ENCODE measurements at places on chromosomes 2 and 18.

DNA sequence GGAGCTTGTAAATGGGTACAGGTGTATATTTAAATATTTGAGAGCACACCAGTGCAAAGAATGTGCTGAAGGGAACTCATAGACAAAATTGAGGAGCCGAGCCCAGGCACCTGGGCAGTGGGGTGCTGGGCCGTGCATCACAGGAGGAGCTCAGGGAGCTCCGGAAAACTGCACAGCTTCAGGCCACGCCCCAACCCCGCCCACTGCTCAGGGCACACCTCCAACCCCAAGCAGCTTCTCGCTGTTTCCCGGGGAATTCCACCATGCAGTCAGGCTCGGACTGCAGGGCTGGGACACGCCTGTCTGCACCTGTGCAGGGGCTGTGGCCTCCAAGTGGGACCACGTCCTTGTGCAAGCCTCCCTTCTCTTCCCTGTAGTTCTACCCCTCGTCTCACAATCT lies 243.0 kb downstream of the HDAC4 start:
- DNase-seq: no peak

DNA sequence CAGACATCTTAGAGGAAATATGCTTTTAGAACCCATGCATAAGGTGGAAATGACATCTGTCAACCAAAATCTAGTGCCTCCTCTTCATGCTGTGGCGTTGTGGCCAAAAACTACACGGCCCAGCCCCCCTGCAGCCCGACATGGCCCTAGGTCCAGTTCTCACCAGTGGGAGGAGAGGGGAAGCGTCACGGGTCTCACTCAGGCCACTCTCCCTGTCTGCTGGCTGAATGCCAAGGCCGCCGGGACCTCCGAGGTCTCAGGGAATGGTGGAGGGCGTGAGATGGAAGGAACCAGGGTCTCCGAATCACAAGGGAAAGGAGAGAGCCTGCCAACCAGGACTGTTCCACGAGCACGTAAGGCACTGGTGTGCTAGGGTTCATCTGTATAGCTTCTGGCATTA lies 361.0 kb downstream of the ANAPC1 start:
- no peak for DNase-seq

- DNase-seq: no peak
These were observed 151.5 kb downstream of the ERBB4 start for GRCh38 chr2:212387146-212387545.

DNA sequence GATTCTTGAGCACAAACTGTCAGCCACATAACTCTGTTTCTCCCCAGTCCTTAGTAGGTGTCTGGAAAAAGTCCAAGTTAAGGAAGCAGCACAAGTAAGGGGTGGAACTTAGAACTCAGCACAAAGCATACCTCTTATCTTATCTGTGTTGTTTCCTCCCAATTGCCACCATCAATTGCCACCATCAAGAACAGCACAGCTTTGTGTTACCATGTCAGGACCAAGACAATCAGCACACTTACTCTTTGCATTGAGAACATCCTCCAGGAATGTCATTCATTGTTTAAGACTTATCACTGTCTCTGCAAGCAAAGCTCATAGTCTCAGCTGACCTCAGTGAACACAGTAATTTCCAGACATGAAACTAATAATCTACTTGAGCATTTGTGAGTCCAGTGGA lies 212.7 kb upstream of the FSHR start:
- DNase-seq: no peak

DNA sequence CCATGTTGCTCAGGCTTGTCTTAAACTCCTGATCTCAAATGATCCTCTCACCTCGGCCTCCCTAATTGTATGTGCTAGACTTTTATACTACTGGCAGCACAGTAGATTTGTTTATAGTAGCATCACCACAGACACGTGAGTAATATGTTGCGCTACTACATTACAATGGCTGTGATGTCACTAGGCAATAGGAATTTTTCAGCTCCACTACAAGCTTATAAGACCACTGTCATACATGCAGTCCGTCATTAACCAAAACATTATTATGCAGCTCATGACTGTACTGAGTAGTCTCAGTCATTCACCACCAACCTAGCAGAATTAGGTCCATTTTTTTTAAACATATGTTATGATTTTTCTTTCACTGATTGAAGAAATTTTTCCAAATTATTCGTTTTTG lies 398.9 kb downstream of the DCC start:
- DNase-seq: no peak

GRCh38 chr2:101327863-101328394 lies 19.4 kb upstream of the RNF149 start:
- DNase-seq: no peak

GRCh38 chr2:109344270-109344805 lies 215.3 kb downstream of the SH3RF3 start:
- no peak for DNase-seq

DNA sequence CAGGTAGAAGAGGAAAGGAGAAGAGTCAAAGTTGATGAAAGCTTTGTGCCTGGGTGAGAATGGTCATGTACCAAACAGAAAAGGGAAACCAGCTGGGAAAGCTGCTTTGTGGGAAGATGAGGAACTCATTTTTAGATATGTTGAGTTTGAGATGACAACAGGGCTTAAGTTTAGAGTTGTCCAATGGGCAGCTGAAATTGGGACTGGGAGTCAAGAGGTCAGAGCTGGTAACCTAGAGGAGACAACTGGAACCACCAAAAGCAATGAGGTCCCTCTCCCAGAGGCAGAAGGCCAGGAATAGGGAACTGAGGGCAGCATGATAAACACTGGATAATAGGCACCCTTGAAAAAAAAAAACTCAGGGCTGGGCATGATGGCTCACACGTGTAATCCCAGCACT lies 48.8 kb downstream of the SLC4A1AP start:
- DNase-seq: no peak

Data from cerebellar nuclear complex (tissue), 1 donor.